ENCODE measurements at places on chromosomes 3 and 15.

- DNase-seq = no peak
These were observed 70.0 kb upstream of the UBE2E1 start for GRCh38 chr3:23735535-23736326.

GRCh38 chr3:120561251-120562045, 34.7 kb upstream of the NDUFB4 start:
- peak; percentile 44 for DNase-seq

- DNase-seq = no peak
These were observed 300.3 kb downstream of the GABRG3 start for GRCh38 chr15:27271258-27271657.

DNA sequence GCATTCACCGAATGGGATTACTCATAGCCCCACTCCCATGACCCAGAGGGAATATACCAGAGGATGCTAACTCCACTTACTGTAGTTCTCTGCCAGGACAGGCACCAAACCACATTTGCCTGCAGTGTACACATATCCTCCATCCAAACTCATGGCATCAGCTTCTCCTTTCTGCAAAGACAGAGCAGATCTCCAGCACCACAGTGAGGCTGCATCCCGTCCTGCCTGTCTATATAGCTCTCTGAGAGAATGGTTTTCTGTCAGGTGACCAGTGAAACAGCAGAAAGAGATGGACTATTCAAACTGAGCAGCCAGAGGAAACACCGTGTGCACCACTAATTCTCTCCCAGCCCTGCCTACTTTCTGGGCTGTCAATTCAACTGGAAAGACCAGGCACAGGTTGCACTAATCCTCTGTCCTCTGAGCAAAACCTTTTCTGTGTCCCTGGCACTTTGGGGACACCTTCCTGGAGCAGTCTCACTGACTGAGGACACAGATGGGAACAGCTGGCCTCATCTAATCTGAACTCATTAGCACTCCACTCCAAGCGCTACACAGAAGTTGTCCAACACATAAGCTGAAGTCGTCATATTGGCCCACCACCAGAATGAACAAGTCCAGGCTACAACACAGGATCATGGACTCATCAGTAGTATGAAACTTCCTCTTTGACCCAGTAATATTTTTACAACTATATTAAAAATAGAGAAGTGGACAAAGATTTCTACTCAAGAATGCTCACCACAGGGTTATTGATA, 17.3 kb downstream of the LTF start:
- DNase-seq = no peak

DNA sequence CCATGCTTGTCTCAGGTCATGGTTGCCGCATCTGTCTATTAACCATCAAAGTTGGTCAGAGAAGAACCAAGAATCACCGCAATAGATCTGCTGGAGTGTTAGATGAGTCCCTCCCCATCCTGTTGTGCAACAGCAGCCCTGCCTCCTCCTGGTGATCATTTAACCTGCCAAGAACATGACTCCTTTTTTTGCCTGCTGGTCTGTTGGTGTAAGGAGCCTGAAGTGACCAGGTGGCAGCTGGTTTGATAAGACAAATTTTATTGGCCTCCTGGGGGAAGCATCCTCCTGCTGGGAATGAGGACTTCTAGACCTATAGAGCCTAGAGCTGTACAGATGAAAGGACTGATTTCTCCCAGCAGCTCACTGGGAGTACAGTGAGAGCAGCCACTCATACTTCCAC, 43.5 kb upstream of the RAF1 start:
- no peak for DNase-seq

- no peak for DNase-seq
These were observed 893.3 kb upstream of the GBE1 start for GRCh38 chr3:82654708-82655107.

DNA sequence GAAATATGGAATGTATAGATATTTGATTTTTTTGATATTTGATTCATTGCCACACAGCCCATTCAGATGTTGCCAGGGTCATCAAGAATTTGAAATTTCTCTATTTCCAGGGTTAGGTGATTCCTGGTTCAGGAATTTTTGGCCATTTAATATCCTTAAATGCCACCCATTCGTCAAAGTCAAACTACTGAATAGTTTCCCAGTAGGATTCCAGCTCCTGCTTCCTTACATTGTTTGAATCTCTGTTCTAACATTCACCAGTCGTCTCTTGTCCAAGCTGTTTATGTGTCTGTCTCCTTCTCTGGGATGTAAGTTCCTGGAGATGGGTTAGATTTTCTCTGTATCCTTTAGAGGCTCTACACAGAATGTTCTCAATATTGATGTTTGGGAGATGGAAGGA, 124.9 kb upstream of the TLE3 start:
- DNase-seq = no peak

DNA sequence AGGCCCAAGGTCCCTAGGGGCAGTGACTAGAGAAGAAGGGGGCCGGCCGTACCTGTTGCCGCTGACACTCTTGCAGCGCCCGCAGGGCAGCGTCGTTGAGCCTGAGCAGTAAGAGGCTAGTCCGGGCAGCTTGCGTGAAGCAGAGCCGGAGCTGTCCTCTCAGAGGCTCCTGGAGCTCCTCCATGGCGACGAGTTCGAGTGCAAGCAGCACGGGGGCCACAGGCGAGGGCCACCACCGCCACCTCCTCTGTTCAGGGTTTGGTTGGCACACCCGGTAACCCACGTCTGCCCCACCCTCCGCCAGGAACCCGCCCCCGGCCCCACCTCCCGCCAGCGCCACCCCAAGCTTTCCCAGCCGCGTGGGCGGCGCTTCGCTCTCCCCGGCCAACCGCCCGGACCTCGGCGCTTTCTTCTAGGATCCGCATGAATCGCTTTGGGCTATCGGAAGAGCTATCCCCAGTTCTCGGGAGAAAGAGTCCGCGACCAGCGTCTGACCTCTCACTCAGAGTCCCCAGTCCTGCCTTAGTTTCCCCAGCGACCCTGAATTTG, at the start of gene ELL3:
ELL3 (minus strand) TSS at position 249 of the 549 bp plus-strand sequence; CDS start at position 184, 65 bp downstream.
- DNase-seq = peak; percentile 66

DNA sequence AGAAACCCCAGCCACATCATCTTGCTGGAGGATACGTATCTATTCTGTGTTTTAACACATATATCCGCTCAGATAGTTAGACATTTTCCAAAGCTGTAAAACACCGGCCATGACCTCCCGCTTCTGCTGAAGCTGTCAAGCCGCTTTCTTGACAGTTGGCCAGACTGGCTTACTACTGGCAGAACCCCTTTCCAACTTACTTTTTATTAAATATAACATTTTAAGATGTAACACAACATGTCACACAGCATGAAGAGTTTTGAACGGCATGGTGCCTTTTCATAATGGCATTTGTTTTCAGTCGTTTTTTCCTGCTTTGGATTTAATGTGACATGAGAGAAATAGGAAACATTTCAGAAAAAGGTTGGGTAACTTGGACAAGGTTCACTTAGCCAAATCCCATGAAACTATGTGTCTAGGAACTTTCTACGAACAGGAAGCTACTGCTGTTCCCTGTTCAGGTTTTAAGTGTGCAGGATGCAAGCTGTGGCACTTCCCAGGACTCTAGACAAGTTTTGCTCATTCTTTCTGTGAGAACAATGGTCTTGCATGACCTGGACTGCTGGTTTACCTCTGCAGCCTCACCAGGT, 281.4 kb downstream of the THSD4 start:
- no peak for DNase-seq

DNA sequence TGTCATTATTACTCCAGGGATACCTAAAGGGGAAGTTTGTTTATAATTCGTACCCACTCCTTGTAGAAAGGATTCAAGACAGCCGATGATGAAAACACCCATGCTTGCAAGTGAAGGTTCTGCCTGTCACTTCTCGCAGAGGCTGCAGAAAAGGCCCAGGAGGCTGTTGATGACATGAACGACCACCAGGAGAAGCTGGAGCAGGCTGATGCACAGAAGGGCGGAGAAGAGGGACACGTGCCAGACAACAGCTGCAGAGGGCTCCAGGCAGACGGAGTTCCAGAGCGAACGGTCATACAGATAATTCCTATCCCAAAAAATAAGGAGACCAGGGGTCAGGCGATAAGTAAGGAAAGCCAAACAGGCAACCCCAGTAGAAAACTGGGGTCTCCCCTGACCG, 5.7 kb upstream of the DYNLT2B start:
- DNase-seq = no peak

- DNase-seq = no peak
These were observed 20.9 kb downstream of the AMOTL2 start for GRCh38 chr3:134353171-134353825.

DNA sequence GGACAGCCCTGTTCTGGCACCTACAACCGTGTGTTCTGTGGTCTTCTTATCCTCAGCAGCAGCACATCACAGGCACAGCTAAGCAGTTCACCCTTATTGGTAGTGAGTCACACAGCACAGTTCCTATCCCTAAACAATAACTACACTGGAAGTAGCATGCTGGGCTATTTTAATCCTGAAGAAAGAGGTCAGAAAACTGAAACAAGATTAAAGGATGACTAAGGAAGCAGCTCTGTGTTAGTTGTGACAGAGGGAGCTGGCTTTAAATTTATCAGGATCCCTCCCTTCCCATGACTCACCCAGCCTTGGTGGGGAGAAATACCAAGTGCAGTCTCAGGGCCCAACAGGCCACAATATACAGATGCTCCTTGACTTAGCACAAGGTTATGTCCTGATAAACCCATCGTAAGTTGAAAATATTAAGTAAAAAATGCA, 144.3 kb downstream of the ERC2 start:
- DNase-seq = no peak

- DNase-seq = no peak
These were observed 71.8 kb downstream of the TMEM44 start for GRCh38 chr3:194561306-194561974.

- DNase-seq = no peak
These were observed 336.5 kb upstream of the TGFBR2 start for GRCh38 chr3:30269751-30270445.

- DNase-seq = no peak
These were observed 96.9 kb upstream of the MYRIP start for GRCh38 chr3:39712413-39713048.

DNA sequence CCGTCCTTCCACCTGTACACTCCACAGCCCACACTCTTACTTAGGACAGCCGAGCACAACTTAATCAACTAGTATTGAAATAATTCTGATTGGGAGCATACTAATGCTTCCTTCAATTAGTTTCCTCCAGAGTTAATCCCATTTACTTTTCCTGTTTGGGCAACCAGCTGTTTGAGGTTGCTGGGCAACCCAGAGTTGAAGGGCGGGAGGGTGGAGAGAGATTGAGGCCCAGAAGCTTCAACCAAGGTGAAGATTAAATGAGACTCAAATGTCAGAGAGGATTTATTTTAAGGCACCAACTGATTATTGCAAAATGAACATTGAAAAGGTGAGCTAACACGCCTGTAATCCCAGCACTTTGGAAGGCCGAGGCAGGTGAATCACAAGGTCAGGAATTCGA, 428.5 kb upstream of the SEMA6D start:
- DNase-seq = no peak

GRCh38 chr15:89333959-89334509, 590 bp downstream of the POLG start:
- no peak for DNase-seq

- DNase-seq = no peak
These were observed 128.2 kb upstream of the MEF2A start for GRCh38 chr15:99437315-99438223.

DNA sequence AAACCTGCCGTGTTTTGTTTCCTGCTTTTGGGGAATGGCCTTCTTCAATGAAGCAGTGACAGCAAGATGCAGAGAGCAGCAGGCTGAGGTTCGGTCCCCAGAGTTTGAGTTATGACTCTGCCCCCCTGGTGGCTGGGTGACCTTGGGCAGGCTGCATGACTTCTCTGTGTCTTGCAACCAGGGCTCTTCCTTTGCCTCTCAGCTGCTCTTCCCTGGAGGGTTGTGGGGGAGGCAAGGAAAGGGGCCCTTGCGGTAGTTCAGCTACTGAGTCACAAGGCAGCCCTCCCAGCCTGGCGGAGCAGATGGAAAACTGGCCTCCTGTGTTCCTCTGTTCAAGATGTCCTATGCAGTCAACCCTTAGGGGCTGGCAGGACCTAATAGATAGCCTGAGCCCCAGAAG, 17.1 kb downstream of the CTXND1 start:
- no peak for DNase-seq

GRCh38 chr3:168497741-168498140, 402.0 kb upstream of the GOLIM4 start:
- DNase-seq = no peak

DNA sequence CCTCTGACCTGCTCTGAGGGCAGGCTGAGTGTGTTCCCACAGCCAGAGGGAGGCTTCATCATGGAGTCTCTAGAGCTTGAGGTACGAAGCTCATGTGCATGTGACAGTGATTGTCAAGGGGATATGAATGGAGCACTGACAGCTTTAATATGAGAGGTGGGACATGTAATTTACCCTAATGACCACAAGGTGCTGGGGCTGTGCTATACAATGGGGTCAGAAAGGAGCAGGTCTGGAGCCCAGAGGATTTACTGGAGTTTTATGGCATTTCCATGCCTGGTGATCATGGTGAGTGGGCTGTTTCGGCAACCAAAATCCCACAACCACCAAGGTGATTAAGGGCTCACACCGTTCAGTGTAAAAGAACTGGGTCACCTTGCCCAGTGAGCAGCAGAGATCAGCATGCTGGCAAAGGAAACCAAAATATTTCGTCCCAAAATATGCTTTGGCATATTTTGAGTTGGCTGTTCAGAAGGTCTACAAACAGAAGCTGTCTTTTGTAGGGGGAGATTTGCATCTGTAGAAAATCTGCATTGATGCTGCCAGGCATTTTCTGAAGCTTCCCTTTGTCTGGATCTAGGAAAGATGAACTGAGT, 40.1 kb upstream of the RASGRF1 start:
- DNase-seq = no peak

DNA sequence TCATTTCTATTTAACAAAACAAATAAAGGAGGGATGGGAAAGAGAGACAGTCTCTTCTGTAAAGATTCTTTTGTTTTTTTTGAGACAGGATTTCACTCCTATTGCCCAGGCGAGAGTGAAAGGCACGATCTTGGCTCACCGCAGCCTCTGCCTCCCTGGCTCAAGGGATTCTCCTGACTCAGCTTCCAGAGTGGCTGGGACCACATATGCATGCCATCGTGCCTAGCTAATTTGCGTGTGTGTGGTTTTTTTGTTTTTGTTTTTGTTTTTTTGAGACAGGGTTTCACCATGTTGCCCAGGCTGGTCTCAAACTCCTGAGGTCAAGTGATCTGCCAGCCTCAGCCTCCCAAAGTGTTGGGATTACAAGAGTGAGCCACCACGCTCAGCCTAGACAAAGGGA, 23.3 kb downstream of the STAG1 start:
- no peak for DNase-seq

GRCh38 chr3:25025236-25025635, 402.8 kb upstream of the RARB start:
- no peak for DNase-seq

- DNase-seq = no peak
These were observed 52.3 kb downstream of the ATP1B3 start for GRCh38 chr3:141928631-141929270.

DNA sequence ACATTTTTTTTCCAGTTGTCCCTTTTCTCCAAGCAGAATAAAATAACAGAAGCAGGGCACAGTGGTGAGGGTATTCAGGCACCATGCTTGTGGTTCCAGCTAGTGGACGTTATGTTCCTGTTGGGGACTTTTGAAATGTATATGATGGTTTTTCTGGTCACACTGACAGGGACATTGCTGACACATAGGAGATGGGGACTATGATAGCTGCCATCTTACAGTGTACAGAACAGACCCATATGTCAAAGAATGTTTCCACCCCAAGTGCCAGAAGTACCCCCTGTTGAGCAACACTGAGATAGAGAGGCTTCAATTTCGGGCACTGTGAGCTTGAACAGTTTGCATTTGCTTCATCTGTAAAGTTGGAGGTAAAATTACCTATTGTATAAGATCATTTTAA, 38.6 kb downstream of the MCTP2 start:
- no peak for DNase-seq

Measured in stimulated activated CD4-positive, alpha-beta T cell treated with anti-CD3 and anti-CD28 coated beads, Interleukin-15, amount 100 ng/mL, for 1 hour (primary cell).